ENCODE measurements at places on chromosomes 5 and 9.

DNA sequence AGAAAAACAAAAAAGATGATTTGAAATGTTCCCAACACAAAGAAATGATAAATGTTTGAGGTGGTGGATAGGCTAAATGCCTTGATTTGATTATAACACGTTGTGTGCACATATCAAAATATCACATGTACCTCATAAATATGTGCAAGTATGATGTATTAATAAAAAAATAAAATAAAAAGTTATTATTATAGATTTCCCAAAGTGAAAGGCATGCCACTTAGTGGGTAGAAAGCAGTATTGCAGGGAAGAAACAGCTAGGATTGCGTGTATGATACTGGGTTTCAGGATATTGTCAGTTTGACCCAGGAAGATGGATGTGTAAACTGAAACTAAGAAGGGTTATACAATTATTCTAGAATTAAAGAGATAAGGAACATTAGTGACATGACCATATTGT is 3.6 kb upstream of the TMEM38B start:
- DNase-seq: no peak

DNA sequence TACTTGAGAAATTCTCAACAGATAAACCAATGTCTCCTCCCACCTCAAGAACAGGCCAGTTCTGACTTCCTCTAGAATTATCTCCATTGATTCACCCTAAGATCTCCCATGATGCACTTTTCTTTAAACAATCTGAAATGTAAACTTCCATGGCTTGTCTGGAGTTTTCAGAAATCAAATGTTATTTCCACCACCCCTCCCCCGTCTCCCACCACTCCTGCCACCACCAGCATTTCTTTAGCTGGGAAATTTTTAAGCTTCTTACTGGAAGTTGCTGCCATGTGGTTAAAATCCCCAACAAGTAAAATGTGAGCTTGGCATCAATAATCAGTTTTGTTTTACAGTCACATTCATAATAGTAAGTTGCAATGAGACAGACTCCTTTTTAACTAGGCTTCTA is 32.8 kb upstream of the BASP1 start:
- no peak for DNase-seq

DNA sequence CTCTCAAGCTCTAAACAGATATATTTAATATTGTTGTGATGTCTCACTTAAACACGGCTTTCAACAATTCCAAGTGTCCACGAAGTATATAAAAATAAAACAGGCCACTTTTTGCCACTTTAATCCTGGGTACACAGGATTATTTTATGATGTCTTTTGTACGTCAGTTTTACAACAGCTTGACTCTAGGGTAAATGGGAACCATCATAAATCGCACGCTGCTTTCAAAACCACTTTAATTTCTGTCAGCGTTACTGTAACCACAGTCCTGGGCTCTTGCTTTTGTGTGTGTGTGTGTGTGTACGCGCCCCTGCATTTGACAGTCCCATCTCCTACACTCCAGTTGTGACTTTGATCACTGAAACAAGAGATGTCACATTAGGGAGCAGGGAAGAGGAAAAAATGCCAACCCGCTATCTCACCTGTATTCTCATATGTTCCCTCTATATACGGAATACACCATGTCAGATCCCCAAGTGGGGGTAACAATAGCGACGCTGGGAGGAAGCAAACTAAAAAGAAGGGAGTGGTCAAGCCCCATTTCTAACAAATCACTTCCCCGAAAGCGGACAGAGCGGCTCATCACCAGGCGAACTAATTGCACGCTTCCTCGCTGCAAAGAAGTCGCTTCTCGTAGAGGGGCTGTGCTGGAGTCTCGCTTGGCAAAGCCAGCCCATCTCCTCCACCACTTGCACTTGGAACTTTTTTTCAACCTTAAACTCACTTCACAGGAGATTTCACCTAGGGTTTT is 1.2 kb downstream of the BNC2 start:
- no peak for DNase-seq

DNA sequence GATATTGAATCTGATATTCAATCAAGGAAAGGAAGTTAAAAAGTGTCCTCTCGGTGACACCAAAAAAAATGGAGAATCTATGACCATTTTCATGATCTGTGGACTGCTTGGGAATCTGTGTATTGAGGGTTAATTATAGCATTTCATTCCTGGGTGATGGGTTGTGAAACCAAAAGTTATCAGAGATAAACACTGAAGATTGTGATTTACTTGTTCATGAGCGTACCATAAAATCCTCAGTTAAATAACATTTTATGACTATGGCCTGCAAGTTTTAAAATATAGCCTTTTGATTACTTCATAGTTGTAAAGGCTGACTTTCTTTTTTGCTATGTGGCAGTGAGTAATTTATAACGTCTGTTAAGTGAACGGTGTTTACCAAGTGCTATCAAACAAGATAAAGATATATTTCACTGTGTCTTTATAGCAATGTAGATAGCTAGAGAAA is 267.9 kb upstream of the SEMA6A start:
- DNase-seq: no peak

DNA sequence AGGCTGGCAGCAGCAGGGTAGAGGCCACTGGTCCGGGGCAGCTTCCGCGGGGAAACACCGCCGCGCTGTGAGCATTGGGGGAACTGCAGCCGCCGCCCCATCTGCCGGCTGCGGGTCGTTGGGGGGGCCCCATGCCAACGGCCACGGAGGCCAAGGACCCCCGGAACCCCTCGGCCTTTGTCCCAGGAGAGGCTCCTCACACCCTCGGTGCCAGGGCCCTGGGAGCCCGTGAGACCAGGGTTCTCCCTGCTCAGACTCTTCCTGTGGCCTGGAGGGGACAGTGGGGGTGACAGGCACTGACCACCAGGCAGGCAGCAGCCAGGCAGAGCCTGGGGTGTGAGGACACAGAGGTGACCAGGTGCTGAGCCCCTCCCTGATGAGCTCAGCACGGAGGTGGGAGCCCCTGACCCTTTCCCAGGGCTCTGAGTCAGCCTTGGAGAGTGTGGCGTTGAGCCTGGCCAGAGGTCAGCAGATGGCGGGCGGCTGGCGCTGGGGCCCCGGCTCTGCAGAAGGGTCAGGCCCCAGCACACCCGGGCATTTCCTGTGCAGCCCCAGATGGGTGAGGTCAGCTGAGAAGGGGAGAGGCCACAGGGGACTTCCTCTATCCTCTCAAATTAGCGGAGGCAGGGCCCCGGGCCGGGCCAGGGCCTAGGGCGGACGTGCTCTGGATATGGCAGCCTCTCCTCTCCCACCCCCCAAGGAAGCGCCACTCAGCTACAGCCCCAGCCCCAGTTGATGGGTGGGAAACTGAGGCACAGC is 17.9 kb upstream of the EGFL7 start:
- DNase-seq: peak; percentile 83

- DNase-seq: no peak
These were observed 12.4 kb downstream of the IL12B start for GRCh38 chr5:159317849-159318248.

GRCh38 chr5:135543485-135544304 is 7.9 kb upstream of the NEUROG1 start:
- DNase-seq: no peak

DNA sequence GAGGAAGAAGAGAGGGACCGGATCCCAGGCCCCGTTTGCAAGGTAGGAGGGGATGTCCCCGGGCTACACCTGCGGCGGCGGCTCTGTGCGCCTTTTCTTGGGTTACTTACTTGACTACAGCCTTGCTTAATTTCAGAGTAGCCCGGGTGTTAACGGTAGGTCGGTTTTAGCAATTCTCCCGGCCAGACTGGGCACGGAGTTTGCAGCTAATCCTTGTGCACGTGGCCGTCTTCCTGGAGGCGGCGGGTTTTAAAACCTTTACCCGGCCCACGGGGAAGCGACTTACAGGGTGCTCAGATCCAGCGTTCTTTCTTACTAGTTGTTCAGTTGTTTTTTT is 313 bp downstream of the BRIX1 start:
- no peak for DNase-seq

GRCh38 chr5:4815002-4815401 is 325.1 kb upstream of the ADAMTS16 start:
- no peak for DNase-seq

DNA sequence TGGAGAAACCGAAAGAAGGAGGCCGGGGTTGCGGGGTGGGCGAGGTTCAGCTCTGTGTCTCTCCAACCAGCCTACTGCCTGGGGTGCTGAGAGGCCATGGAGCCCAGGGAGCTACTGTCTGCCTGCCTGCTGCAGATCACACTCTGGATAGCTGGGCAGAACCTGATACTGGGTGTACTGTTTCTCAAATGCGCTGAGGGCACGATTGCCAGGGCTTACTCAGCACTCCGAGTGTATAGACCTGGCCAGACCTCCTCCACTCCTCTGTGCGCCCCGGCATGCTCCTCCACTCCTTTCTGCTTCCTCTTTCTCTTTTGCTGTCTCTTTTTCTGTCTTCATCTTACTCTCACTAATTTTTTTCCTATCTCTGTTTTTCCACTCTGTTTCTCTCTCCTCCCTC is 215.1 kb downstream of the PAPPA start:
- DNase-seq: no peak

GRCh38 chr9:132878695-132879456 is at the start of gene SPACA9:
Gene SPACA9 (plus strand): TSS chr9:132878898. CDS start chr9:132883948, 5,050 bp downstream.
- peak; percentile 57 for DNase-seq

GRCh38 chr9:117407436-117408022 is 7.3 kb downstream of the ASTN2 start:
- no peak for DNase-seq

DNA sequence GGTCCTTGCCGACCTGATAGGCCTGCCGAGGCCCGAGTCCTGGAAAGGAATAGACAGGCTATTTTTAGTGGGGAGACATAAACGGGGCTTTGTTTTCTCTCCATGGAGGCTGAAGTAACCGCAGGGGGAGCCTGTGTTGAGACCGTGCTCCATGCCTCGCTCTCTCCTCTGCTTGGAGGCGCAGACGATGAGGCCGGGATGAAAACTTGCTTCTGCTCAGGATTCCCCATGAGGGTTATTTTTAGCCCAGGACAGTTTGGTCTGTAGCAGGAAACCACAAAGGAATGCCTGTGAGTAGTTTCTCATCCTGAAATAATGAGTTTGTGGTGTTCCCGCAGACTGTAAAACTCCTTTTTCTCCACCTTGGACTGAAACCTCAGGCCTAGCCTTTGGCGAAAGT is 81.9 kb upstream of the RARS1 start:
- DNase-seq: no peak

- DNase-seq: no peak
These were observed 29.5 kb downstream of the TPPP start for GRCh38 chr5:663436-664342.

GRCh38 chr9:70413464-70413798 is 1.0 kb downstream of the KLF9 start:
- no peak for DNase-seq

DNA sequence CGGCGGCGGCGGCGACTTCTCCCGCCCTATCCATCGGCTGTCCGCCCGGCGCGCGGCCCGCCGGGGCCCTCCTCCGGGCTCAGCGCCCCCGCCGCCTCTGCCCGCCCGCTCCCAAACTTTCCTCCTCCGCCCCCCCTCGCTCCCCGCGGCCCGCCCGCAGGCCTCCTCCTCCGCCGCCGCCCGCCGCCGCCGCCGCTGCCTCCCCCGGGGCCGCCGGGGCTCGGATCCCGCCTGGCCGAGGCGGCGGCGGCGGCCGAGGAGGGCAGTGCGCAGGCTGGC is 460 bp upstream of the PBX3 start:
- DNase-seq: no peak

- DNase-seq: no peak
These were observed 312.8 kb upstream of the CTNND2 start for GRCh38 chr5:12217039-12217438.

DNA sequence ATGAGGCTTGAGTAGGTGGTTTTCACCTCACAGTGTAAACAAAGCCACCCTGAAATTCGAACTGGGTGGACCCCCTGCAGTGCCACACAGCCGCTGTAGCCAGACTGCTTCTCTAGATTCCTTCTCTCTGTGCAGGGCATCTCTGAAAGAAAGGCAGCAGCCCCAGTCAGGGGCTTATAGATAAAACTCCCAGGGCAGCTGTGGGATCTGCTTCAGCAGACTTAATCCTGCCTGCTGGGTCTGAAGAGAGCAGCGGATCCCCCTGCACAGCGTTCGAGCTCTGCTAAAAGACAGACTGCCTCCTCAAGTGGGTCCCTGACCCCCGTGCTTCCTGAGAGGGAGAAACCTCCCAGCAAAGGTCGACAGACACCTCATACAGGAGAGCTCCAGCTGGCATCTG is 71.4 kb downstream of the CARTPT start:
- no peak for DNase-seq

DNA sequence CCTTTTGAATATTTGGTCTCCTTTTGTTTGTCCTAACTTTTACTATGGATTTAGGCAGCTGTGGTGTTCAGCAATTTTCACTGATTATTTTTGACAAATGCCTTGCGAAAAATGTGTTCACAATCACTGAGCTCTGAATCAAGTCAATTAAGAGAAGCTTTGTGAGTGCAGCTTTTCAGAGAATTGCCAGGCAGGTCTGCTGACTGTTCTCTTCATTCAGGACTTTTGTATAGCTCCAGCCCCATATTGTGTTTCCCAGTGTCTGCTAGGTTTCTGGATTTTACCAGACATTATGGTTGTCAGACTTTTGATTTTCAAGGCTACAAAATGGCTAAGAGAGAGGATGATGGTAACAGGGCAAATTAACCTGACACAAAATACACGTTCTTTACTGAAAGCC is 1055.9 kb downstream of the CDH18 start:
- no peak for DNase-seq

DNA sequence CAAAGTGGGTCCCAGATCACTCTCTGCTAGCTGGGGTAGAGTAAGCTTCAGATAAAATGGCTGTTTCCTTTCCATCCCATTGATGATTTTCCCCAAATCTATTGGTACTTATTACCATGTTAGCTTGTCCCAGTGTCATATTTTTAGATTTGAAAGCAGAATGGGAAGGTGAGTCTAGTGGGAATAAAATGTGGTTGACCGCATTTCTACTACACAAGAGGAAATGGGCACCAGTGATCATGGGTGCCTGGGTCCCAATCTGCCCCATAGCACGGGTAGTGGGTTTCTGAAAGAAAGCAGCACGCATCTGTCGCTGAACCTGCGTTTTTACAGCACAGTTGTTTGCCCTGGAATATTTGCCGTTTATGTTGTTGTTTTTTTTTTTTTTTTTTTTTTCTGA is 20.1 kb downstream of the DAPK1 start:
- no peak for DNase-seq

DNA sequence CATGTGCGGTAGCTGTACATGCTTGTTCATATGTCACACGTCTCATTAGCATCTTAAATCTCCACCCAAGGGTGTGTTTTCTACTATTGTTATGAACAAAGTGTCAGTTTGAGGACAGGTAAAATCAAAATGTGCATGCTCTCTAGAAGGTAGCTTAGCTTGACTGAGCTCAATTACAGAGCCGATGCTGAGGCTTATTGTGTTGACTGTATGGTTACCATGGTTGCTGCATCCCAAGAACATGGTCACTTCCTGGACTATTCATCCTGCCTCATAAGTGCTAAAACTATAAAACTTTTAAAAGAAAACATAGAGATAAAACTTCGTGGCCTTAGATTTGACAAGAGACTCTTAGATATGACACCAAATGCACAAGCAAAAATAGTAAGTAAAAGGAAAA is 426.1 kb upstream of the CTNND2 start:
- DNase-seq: no peak

- DNase-seq: no peak
These were observed 36.3 kb downstream of the SLC12A7 start for GRCh38 chr5:1075555-1075881.

- DNase-seq: peak; percentile 3
These were observed 387.4 kb downstream of the ACTL7B start for GRCh38 chr9:108468364-108468763.

- DNase-seq: no peak
These were observed at the start of gene CXCL14 for GRCh38 chr5:135578685-135579341. Gene CXCL14 (minus strand): TSS chr5:135578991. CDS start chr5:135578778, 213 bp downstream.

- no peak for DNase-seq
These were observed 248.8 kb downstream of the CAAP1 start for GRCh38 chr9:26643826-26644225.

All from CD4-positive, alpha-beta T cell (primary cell).